Bone marrow (tissue), 2 donors: ENCODE measurements at places on chromosomes 7 and 10.
A peak's percentile ranks its signal among the peaks of the same experiment; 100 is the strongest.

GRCh38 chr7:33129806-33130153, 416 bp downstream of the BBS9 start:
- no peak for DNase-seq

DNA sequence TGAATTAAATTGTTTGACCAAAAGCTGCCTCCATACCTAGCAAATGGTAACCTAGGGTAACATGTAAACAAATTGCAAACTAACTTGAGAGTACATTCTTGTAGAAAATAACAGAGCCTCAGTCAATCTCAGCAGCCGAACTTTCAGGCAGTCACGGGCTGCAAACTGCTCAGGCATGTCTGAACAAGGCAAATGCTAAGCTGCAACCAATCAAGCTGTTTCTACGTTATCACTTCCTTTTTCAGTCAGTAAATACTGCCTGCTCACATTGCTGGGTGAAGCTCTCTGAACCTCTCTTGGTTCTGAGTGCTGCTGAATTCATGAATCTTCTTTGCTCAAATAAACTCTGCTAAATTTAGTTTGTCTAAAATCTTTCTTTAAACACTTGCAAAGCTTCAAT, 1212.4 kb downstream of the SORCS1 start:
- DNase-seq: no peak

GRCh38 chr10:74748468-74749031, 77.8 kb upstream of the KAT6B start:
- DNase-seq: no peak

GRCh38 chr10:110860576-110861241, 11.0 kb upstream of the PDCD4 start:
- DNase-seq: no peak

GRCh38 chr10:909831-910230, 21.7 kb downstream of the LARP4B start:
- no peak for DNase-seq

DNA sequence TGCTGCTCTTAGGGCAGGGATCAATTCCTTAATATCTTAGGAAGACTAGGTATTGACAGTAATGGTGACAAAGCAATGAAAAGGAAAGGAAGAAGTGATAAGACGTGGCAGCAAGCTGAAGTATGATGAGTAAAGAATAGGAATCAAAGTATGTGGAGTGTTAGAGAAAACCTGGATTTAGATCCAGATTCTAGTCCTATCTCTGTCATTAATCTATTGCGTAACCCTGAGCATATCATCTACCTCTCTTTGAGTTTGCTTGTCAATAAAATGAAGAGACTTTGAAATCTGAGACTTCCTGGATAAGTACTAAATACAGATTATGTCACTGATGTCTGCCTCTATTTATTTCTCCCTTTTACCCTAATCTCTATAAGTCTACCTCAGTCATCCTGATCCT, 89.2 kb downstream of the PTEN start:
- DNase-seq: no peak

- DNase-seq: no peak
Measured at GRCh38 chr10:11311027-11311426, 293.4 kb downstream of the CELF2 start.

DNA sequence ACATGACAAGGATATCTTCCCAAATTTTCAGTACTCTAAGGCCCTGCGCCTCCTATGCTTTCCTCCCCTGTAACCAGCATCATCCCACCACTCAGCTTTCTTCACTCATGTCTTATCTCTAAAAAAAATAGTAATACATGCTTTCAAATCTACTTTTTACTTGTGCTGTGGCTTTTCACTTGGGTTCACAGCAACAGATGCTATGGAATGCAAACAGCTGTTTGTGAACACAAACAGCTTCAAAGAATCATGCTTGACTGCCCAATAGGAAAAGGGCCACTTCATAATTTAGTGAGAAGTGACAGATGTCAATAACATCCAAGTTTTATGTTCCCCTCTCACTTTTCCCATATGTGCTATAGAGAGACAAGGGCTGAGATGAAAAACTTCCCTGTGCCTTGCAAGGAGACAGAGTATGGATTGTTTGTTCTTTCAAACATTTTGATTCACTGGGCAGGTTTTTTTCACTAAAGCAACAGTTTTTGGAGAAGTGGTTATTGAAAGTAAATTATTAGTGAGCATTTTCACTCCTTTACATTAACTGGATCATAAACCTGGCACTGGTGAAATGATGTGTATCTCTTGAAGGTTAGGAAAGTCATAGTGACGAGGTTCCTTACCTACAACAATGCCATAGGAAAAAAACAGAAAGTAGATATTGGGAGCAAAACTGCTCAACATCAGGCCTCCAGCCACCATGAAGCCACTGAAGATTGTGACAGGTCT, 37.3 kb downstream of the SLC16A9 start:
- DNase-seq: no peak

- no peak for DNase-seq
Measured at GRCh38 chr7:95469187-95469586, 16.6 kb upstream of the ASB4 start.

GRCh38 chr10:87760195-87760905, 57.7 kb downstream of the ATAD1 start:
- peak; percentile 75 for DNase-seq

DNA sequence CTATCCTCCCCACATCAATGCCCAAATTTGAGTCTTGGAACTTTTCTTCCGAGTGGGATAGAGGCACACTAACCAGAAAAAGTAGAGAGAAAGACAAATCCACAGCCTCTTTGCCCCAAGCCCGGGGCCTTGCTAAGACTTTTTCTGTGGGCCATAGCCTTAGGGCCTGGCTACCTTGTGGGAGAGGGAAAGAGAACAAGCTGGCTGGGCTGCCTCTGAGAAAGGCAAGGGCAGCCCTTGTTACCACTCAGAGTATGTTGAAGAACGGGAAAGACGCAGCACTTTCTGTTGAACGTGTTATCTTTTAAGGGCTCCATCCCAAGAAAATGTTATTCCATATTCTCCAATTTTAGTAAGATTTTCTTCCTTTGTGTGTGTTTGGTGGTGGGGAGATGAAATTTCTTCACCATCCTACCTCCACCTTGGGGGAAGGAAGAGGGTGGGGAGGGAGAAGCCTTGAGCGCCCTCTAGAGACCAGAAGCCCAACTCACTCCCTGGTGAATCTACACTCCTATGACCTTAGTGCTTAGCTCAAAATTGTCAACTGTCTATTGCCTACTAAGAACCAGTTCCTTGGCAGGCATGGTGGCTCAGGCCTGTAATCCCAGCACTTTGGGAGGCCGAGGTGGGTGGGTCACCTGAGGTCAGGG, 3.9 kb upstream of the NRF1 start:
- peak; percentile 27 for DNase-seq

GRCh38 chr7:76357475-76358010, 1.2 kb downstream of the YWHAG start:
- DNase-seq: no peak

GRCh38 chr7:15801041-15801440, 114.6 kb upstream of the MEOX2 start:
- no peak for DNase-seq

DNA sequence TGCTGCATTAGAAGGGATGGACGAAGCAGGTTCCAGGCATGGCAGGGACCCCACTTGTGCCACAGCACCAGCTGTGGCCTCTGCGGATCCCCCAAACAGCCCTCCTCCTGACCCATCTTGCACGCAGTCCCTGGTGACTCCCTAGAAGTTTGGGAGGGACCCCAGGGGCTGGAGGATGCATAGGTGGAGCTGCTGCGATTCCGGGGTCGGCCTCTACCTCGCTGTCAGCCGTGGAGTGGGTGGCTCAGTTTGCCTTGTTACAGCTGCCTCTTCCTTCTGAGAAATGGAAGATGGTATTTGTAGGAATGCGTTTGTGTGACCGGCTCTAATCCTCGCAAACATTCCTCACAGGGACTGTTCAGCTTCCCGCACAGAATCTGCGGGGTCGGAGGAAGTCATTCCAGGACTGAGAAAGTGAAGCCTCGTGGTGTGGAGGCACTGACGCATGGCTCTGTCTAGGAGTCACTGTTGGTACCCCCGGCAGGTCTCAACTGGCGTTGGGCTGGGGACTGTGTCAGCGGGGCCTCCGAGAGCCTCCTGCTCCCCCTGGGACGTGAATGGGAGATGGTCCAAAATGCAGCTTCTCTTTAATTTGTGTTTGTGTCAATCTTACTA, 17.5 kb downstream of the PWWP2B start:
- no peak for DNase-seq

- no peak for DNase-seq
Measured at GRCh38 chr7:79598351-79598750, 144.9 kb upstream of the MAGI2 start.

DNA sequence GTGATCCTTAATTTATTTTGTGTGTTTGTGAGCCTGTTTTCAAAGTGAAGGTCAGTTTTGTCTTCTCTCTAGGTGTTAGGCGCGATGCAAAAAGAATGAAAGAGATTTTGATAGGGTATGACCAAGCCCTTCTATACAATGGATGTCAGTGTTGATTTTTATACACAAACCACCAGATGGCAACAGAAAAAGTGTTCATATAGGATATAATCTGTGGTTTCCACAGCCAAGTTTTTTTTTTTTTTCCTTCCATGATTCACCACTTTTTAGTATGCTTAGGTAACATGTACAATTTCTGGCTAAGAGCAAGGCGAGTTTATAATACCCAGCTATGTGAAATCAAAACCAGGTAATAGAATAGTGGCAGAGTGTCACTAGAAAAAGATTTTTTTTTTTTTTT, 8.1 kb downstream of the SDK1 start:
- no peak for DNase-seq

- DNase-seq: no peak
Measured at GRCh38 chr7:128860158-128861073, 2.2 kb upstream of the ATP6V1F start.

DNA sequence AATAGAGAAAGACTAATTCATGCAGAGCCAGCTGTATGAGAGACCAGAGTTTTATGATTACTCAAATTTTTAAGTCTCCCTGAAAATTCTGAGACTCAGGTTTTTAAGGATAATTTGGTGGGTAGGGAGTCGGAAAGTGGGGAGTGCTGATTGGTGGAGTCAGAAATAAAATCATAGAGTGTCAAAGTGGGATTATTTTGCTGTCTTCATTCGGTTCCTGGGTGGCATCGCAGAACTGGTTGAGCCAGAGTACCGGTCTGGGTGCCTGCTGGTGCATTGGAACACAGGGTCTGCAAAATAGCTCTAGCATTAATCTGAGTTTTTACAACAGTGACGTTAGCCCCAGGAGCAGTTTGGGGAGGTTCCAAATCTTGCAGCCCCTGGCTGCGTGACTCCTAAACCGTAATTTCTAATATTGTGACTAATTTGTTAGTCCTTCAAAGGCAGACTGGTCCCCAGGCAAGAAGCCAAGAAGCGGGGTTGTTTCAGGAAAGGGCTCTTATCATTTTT, 32.4 kb downstream of the GPRIN2 start:
- no peak for DNase-seq

GRCh38 chr10:97607095-97607636, 17.6 kb downstream of the C10orf62 start:
- no peak for DNase-seq

DNA sequence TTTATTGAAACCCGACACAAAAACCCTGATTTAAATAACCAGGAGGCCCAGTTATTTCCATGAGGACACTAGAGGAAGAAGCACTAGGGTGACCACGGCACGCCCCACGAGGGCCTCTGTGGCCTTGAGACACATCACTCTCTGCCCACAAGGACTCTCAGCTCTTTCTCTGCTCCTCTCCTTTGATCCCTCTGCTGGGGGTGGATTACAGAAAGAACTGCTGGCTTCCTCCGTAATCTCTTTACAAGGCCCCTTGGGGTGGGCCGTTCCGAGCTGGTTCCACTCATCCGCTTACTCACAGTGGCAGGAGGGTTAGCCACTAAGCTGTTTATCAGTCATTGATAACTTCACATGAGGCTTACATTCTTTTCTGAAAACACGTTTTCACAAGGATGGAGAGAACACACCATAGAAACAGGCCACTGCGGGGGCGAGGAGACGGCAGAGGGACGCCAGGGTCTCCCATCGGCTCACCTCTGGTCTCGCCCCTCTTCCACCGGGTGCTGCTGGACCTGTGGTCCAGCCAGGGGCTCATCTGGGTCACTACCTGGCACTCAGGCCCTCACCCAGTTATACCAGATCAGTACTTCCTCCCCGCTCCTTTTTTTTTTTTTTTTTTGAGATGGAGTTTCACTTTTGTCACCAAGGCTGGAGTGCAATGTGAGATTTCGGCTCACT, 17.6 kb upstream of the PFKFB3 start:
- no peak for DNase-seq

- no peak for DNase-seq
Measured at GRCh38 chr10:59099481-59099880, 77.0 kb upstream of the PHYHIPL start.

DNA sequence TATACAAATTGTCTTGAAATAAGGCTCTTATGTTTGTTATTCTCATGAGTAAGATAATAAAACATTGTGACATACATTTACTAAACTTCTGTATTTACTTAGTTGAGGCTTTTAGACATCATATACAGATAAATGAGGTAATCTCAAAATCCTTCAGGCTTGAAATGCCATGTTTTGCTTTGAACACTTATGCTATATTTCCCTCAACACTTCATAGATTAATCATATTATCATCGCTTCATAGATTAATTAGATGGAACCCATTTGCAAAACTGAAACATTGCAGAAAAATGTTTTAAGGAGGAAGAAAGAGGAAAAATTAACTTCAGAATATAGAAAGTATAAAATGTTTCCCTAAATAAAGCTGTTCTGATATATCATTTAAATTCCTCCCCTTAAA, 165.0 kb upstream of the CNTNAP2 start:
- no peak for DNase-seq

DNA sequence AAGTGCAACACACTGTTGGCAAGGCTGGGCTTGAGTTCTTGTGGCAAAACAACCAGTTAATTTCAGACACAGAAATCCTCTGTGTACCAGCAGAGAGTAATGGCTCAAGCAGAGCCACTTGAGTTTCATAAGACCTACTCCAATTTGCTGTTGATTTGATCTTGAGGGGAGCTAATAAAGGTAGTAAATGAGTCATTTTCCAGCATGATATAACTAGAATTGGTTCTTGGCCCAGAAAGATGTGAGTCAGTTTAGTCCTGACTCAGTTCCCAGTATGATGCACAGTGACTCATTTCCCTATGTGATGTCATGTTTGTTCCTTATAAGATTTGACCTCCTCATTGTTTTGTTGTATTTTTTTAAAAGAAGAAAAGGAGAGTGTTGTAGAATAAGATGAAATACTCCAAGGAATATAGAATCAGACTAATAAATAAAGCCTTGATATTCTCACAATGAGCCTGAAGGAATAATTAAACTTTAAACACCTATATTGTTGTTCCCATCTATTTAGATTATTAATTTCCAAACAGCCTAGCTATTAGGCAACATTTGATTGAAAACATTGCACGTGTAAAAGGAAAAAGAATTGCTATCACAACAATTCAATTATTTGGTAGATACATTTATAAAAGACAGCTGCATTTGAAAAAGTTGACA, 186.2 kb downstream of the REEP3 start:
- DNase-seq: peak; percentile 97

DNA sequence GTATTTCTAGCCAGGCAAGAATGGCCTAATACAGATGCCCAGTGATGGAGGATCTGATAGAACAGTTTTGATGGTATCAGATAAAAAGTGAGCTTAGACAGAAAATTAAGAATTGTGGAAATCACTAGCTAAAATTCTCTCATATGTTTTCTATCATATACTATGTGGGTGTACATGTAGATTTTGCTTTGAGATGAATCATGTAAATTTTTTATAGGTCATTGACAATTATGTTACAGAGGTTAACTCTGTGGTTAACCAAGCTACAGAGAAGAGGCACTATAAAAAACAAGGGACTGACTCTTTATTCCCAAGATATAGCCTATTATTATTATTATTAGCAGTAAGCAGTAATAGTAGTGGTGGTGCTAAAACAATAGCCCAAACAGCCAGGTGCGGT, 156.5 kb downstream of the ITGA8 start:
- DNase-seq: no peak

- DNase-seq: no peak
Measured at GRCh38 chr7:92057375-92057774, 76.9 kb downstream of the CYP51A1 start.
